Kidney tubule cell (primary cell): ENCODE measurements at places on chromosomes 12 and 14.

DNA sequence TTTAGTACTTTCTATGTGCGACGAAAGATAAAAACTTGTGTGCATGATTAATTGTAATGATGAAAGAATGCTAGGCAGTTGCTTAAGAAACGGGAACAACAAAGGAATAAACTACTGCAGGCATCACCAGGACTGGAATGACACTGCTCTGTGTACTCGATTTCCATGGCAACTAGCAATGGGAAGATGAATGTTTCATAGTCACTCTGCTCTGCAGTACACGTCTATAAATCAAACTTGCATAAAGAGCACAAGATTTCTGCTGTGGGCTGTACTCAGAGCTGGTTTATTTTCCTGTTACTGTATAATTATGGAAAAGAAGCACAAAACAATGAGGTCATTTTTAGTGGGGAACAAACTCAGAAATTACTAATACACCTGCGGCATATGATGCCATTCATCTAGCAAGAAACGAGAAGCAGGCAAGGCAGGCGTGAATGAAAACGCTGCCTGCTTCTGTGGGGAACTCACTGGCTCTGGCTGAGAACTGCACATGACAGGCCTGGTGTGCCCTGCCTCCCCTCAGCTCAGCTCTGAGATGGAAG lies 41.8 kb downstream of the EFCAB11 start:
- DNase-seq = peak; percentile 93

- DNase-seq = peak; percentile 47
Observed at GRCh38 chr12:78146365-78146772, 315.7 kb downstream of the NAV3 start.

- DNase-seq = no peak
Observed at GRCh38 chr12:68884251-68884650, 48.7 kb downstream of the CPM start.

GRCh38 chr14:100585448-100586152 lies 1.6 kb downstream of the BEGAIN start:
- no peak for DNase-seq

DNA sequence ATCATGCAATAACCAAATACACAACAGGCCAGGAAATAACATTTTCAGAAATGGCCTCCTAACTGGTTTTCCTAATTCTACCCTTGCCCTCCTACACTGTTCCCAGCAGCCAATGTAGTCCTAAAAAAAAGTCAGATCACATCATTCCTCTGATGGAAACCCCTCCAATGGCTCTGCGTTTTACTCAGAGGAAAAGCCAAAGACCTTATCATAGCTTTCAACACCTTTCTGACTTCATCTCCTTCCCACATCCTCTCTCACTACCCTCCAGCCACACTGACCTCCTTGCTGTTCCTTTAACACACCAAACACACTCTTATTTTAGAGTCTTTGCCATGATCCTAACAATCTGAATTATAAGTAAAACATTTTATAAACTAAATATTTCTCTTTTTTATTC lies 1.1 kb downstream of the MED6 start:
- no peak for DNase-seq

DNA sequence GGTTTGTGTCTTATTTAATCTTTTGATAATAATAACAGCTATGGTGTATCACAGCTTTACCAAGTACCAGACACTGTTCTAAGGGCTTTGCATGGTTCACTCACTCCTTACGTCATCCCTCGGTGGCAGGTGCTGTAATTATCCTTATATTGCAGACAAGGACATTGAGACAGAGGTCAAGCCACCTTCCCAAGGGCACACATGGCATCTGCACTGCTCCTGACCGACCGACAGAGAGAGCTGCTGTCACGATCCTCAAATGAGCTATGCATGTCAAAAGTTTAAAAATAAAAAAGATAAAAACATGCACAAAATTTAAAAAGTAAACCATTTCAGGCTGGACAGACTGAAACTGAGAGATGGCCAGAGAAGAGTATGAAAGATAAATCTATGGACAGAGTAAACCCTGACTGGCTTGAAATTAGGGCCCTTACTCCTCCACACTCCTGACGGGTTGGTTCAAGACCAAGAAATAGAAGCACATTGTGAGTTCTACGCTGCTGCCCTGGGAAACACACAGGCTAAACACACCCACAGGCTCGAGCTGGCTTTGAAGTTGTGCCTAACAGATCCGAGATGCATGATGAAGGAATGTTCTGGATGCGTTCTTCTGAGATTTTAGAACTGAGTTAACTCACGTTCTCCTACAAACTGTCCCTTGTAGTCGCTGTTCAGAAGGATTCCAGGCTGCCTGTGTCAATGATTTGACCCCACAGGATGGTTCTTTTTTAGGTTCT lies 268.7 kb downstream of the ZFP36L1 start:
- peak; percentile 48 for DNase-seq

DNA sequence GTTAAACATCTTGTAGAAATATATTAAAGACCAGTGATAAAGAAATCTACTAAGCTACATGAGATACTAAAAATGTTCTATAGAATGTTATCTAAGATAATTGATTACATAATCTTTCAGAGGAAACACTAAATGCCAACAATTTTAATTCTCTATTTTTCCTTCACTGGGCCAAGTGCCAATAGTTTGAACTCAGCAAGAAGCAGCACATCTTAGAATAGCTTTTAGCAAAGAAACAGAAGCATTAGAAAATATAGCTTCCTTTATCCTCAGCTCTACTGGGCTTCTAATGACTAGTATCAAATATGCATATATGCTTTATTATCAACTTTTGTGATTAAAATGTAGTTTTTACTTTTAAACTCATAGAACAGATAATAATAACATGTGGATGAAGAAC lies 461.4 kb upstream of the USP15 start:
- no peak for DNase-seq

DNA sequence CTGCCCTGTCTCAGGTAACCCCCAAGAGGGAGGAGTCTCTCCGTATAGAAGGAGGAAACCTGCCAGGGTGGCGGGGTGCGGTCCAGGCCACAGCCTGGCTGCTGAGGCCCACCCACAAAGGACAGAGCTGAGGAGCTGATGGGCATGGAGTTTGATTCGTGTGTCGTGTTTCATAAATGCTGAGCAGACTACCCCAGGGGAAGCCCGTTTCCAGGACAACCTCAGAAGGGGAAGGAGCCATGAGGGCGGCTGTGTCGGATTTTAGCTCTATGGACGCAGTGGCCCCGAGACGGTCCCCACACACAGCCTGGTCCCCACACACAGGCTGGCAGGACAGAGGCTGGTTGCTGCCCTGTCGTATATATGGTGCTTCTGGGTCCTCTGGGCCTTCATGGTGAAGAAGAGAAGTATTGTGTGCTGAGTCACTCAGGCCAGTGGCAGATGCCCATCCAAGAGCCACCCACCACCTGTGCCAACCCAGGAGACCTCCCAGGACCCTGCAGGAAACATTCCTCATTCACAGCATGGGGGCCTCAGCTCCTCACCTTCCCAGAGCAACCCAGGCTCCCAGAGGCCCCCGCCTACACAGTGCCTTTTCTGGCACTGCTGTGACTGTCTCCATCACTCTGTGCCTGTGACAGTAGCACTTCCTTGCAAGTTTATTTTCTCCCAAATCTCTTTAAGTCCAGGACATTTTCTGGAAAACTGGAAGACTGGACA lies 63.1 kb upstream of the RIN3 start:
- DNase-seq = no peak

DNA sequence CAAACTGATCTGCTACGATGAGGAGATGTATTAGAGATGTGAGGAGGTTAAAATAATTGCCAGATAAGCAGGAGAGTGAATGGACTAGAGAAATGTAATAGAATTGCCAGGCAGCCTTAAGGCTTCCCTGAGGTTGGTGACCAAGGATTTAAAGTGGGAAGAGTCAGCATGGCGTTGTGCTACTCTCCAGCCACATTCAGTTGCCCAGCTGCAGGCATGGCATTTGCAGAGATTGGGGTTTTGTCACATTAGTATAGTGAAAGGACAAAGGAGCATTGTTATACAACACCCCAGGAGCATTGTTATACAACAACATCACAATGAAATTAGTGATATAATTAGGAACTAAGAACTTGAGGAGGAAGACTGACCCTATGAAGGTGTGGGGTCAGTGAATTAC lies 31.7 kb downstream of the MARK3 start:
- no peak for DNase-seq

- DNase-seq = peak; percentile 55
Observed at GRCh38 chr12:27583981-27584380, 60.0 kb downstream of the PPFIBP1 start.

DNA sequence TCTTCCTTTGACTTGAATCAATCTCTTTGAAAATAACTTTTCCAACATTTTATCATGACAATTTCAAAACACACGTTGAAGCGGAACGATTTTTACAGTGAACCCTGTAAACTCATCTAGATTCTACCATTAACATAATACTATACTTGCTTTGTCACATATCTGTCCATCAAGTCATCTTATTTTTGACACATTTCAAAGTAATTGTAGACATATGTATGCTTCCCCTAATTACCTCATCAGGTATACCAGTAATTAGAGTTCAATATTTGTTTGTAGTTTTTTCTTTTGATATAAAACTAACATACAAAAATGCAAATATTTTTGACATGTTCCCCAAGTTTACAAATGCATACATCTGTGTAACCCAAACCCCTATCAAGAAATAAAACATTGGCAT lies 140.4 kb downstream of the DACT1 start:
- DNase-seq = no peak

GRCh38 chr12:26623136-26623535 lies 209.9 kb downstream of the ITPR2 start:
- DNase-seq = no peak
